GM23248 (cell line): ENCODE measurements at places on chromosomes 16 and 17. TPM values are rescaled to one million over a fixed set of nuclear protein-coding genes. Genes with fewer than 3 reads are reported as not detected.
A peak's percentile ranks its signal among the peaks of the same experiment; 100 is the strongest.

Gene CFAP97D1
- total RNA-seq: not detected in 2 replicates

Gene TBC1D3K
- not detected in 2 replicates for total RNA-seq

Gene KRTAP2-3
- total RNA-seq: 0.38 and 13.4 TPM in 2 replicates

Gene APRT
- total RNA-seq: 105 and 150 TPM in 2 replicates

Gene PYDC1
- total RNA-seq: not detected in 2 replicates

Gene SBK1
- not detected in 2 replicates for total RNA-seq

Gene TBC1D3C
- not detected in 2 replicates for total RNA-seq

DNA sequence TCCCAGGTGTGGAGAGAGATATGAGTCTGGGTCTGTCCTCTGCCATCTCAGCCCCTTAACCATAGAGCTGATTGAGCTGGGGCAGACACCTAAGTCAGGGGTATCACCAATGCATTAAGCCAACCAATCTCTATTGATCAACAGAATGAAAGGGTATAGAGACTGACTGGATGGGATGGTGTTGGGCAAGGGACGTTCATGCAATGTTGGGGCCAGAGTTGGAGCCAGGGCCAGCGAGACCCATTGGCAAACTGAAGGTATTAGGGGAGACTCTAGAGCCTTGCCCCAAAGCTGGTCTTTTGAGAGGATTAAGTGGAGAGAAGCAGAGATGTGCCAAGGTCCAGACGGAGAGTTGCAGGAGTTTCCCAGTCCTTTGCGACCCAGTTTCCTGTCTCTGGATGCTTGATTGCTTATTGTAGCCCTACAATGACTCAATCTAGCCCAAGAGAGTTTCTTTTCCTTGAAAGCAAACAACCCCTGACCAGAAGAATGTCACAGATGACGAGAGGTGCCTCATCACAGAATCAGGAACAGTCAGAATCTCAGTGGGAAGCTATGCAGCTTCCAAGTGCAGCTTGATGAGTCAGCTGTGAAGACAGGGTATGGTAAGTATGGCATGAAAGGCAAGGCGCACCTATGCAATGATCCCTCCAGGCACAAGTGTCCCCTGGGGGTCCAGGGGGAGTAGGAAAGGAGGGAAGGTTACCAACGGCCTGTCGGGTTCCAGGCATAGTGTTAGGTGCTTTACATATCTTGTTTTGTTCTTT, 137.2 kb downstream of the UTP18 start:
- DNase-seq: peak; percentile 52

- DNase-seq: peak; percentile 90
Measured at GRCh38 chr16:4506450-4506849, 30.3 kb downstream of the HMOX2 start.

DNA sequence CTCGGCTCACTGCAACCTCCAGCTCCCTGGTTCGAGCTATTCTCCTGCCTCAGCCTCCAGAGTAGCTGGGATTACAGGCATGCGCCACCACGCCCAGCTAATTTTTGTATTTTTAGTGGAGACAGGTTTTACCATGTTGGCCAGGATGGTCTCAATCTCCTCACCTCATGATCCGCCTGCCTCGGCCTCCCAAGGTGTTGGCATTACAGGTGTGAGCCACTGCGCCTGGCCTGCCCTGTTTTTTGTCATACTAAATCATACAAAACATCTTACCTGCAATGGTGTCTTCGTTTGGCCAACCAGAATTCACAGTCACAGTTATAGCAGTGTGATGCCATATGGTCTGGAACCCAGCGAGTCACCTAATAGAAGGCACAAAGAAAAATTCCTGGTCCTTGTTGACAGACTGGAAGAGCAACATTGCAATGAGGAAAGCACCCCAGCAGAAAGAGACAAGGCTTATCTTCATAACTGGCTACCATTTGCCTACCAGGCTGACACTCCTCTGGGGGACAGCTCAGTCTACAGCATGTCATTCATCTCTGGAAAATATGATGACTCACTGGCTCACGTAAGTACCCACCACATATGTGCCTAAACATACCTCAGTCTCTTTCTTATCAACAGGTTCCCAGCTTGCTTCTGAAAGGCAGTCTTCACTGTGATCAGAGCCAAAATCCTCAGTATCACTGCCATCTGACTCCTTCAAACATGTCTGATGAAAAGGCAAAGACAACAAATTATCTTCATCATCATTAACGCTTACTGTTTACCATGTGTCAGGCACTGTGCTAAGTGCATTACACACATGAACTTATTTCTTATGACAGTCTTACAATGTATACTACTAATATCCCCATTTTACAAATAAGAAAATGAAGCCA, 4.3 kb upstream of the HSF5 start:
- no peak for DNase-seq

DNA sequence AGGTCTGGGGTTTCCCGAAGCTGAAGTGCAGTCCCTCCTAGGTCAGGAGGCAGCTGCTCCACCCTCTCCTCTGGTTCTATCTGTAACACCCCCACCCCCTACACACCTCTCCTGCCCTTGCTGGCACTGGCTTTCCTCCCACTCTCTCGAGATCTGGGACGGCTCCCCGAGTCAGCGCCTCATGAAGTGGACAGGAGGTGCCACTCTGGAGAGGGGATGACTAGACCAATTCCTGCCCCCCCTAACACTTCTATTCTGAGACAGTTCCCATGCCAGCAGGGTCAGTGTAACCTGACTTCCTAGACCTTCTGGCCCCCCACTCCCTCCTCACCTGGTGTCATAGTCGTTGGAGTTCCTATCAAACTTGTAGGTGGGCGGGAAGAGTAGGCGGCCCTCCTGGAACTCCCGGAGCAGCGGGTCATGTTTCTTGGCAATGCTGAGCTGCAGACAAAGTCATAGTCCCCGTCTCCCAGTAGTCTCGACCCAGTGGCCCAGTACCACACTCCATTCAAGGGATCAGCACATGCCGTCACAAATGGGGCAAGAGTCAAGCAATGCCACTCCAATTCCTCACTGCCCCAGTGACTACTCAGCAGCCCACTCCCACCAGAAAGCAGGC, 9.7 kb downstream of the INPP5K start:
- no peak for DNase-seq
